ENCODE measurements at places on chromosomes 3 and 15. TPM values are rescaled to one million over a fixed set of nuclear protein-coding genes. Genes with fewer than 3 reads are reported as not detected.

DNA sequence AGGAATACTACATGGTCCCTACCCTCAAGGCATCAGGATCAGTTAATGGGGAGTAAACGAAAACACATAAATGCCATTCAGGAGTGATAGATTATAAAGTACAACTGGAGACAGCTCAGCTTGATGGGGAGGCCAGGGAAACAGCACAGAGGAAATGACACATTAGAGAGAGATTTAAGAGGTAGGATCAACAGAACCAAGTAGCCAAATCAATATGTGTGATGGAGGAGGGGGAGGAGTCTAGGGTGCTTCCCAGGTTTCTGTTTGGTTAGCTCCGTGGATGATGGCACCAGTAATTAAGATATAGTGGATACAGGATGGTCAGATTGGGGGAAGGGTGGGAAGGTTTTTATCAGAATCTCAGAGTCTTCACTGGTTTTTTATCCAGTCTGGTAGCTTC, 229.5 kb upstream of the ROPN1 start:
- H3K4me3 ChIP-seq, result no peak overlapping the region
- no peak overlapping the region for H3K27ac ChIP-seq
- no peak for DNase-seq
- no peaks in the 10 kb centered on the region for H3K36me3 ChIP-seq
- no peaks in the 10 kb centered on the region for H3K4me1 ChIP-seq
- H3K27me3 ChIP-seq, result no peaks in the 10 kb centered on the region

- H3K36me3 ChIP-seq, result no peaks in the 10 kb centered on the region
- DNase-seq, result no peak
- H3K27ac ChIP-seq, result no peak overlapping the region
- H3K4me1 ChIP-seq, result no peaks in the 10 kb centered on the region
Measured at GRCh38 chr15:70826634-70827033, 27.3 kb downstream of the LARP6 start.

CD86 gene
- total RNA-seq, result not detected

PRR23B gene
- not detected for total RNA-seq

DNA sequence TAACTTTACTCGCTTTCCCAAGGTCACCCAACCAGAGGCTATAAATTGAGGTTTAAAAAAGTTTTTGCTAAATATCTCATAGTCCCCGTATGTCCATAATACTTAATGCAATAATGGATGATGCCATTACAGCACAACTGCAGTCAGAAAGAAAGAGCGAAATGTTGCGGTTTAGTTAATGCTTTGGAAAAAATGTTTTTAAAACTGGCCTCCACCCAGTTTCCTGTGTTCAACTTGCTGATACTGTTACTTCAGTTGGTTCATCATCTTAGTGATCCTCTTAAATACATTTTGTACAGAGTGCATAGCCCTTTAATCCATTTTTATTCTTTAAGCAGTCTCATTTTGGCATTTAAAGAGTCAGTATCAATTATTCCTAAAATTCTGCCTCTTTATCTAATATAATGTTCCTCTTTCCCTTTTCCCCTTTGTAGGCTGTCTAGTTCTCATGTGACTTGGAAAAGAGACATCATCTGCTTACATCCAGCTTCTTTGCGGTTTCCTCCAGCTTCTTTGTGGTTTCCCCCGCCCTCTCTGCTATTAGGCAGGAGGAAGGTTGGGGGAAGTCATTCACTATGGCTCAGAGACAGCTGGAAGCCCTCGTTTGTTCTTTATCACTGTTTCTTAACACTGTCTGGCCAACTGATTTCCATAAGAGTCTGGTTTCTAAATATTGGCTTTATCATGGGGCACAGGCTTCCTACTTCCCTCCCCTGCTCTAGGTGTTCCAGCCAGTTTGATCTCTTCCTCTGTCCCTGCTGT, 154.3 kb downstream of the GOLIM4 start:
- H3K27ac ChIP-seq, result no peak overlapping the region
- H3K27me3 ChIP-seq, result no peaks in the 10 kb centered on the region
- no peak for DNase-seq
- no peaks in the 10 kb centered on the region for H3K36me3 ChIP-seq

- peak overlapping the region; percentile 84 for H3K27ac ChIP-seq
- H3K36me3 ChIP-seq, result peaks cover 36% of the 10 kb centered on the region
- no peak for DNase-seq
- H3K4me3 ChIP-seq, result peak overlapping the region; percentile 94
- H3K4me1 ChIP-seq, result no peaks in the 10 kb centered on the region
- H3K27me3 ChIP-seq, result no peaks in the 10 kb centered on the region
Measured at GRCh38 chr3:179348325-179349013, 960 bp downstream of the MFN1 start.

ITGA11 gene
- 0.88 TPM for total RNA-seq

All from Peyer's patch (tissue), 4 donors.